GOT3 (cell line): ENCODE measurements at places on chromosomes 3 and 15.

DNA sequence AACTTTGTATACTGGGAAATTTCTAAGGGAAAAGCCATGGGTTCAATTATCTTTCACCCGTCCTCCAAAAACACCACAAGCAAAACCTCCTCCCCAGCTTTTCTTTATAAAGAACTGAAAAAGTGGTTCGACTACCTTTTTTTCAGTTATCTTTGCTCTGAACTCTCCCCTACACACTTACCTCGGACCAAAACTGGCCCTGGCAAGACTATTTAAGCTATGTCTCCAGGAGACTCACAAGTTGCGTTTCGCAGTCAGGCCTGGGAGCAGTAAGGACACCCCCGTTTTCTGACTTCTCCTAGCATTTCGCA lies 645 bp downstream of the COPS2 start:
- DNase-seq = no peak

GRCh38 chr3:188338086-188338485 lies 184.1 kb downstream of the LPP start:
- no peak for DNase-seq

DNA sequence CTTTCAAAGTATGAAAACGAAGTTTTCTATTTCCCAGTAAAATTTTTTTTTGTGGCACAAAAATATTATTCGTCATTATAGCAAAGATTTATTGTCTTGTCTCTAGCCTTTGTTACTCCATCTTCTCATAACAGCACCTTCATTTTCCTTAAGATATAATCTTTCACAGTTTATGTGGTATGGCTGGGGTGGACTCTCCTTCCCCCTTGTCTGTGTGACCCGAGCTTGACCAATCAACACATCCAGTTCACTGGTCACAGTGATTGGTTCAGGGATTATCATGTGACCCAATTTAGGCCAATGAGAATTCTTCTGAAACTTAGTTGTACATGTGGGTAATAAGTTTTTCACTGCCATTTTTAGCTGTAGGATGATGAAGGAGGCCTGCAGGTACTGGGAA lies 71.2 kb upstream of the DCBLD2 start:
- DNase-seq = no peak

DNA sequence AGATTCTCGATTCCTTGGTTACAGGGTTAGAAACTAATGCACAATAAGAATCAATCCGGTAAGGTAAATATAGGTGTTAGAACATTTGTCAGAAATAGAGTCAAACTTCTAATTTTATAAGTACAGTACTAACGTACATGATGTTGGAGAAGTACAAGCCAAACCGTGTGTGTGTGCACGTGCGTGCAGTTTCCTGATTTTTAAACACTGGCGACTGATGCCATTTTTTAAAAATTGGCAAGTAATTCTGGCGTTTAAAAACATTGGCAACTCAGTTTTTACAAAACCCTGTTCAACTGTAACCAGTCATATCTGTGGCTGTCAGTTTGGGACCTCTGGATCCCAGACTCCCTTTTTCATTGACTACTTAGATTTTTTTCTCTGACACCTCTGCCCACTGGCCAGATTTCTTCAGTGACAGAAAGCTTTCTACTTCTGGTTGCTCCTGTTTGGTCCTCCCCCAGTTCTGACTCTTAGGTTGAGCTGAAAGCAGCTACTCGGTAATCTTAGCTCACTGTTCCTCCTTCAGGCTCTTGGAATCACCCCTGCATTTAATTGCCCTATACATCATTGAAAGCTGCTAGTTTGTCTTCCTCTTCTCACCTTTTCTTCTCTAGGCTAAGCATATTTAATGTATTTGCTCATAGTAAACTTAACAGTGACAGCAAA lies 843 bp downstream of the ATG7 start:
- DNase-seq = no peak

DNA sequence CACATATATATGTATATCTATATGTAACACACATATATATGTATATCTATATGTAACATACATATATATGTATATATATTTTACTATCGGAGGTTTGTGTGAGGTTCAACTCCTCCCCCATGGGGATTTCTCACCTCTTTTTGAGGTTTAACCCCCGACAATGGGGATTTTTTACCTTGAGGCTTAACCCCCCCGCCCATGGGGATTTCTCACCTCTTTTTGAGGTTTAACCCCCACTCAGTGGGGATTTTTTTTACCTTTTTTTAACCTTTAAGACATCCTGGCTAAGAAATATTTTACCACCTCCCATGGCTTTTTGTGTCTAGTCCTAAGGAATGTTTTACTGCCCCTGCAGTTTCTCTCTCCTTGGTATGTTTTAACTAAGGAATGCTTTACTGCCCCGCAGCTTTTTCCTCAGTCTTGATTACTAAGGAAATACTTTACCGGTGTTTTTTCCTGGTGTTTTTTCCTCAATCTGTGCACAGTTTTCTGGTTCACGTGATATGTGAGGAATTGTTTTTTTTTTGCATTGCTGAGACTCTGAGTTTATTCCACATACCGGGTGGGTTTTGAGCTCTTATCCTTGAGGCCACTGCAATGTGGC lies 185.2 kb downstream of the KLF13 start:
- no peak for DNase-seq

- DNase-seq = no peak
These were observed 6.7 kb upstream of the EIF1B start for GRCh38 chr3:40302784-40303183.

- DNase-seq = no peak
These were observed 24.8 kb downstream of the SERP1 start for GRCh38 chr3:150521463-150521862.

DNA sequence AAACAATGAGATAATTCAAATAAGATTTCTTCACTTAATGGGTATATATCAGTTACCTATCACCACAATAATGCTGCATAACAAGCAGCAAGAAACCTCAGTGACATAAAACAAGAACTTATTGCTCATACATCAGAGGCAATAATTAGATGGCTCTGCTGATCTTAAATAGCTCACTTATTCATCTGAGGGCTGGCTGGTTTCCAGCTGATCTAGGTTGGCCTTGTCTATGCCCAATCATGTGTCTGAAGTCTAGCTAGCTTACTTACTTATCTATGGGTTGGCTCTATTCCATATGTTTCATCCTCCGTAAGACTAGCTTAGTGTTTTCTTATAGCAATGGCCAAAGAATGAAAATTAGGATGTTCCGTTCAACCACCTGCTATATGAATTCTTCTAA lies 109.4 kb upstream of the AGTR1 start:
- DNase-seq = no peak

DNA sequence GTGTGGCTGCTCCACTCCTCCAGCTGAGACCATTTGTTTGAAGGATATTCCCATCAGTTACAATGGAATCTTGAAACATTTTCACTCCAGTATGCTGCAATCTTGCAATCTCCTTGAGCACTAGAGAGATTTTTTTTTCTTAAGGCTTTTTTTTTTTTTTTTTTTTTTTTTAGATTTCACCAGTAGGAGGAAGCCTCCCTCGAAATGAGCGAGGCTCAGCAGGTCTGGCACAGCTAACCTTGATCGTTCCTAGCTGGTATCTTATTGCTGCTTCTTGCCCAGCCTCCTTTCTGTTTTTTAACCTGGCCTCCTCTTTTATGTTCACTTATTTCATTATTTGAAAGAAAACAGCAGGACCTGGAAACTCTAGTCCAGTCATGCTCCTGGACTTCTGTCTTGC lies 48.1 kb downstream of the RAP2B start:
- no peak for DNase-seq

GRCh38 chr3:111071257-111072030 lies at the start of gene NECTIN3:
Gene NECTIN3, plus strand, starts transcription at chr3:111071816. Its CDS starts 202 bp downstream, at chr3:111072018.
- DNase-seq = peak; percentile 86

DNA sequence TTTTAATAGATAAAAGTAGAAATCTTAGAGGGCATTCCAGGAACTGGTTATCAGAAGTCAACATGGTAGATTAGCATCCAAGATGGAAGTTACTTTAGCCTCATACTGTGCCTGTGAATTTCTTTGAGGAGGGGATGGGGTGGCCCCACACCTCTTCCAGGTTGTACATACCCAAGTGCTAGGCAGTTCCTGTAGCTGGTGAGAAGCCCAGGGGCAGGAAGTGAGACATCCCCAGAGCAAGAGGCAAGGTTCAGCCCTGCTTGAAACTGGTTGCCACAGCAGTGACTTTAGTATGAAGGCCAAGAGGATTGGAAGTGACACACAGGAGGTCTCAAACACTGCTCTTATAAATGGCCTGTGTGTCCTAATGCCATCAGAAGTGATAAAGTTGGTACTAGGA lies 11.9 kb downstream of the GTPBP8 start:
- DNase-seq = no peak
